ENCODE measurements at places on chromosomes 3 and 15. TPM values are rescaled to one million over a fixed set of nuclear protein-coding genes. Genes with fewer than 3 reads are reported as not detected.

RASGRP1 gene
- 1.1 TPM for total RNA-seq

ASB14 gene
- total RNA-seq = not detected

TMCO5A gene
- not detected for total RNA-seq

CAPN3 gene
- total RNA-seq = 1.2 TPM

ZNF197 gene
- total RNA-seq = 12.2 TPM

OXTR gene
- 629 TPM for total RNA-seq

SCG3 gene
- not detected for total RNA-seq

EPB42 gene
- total RNA-seq = not detected

TMEM40 gene
- total RNA-seq = 0.32 TPM

NUDT16 gene
- 18.9 TPM for total RNA-seq

MUC4 gene
- total RNA-seq = not detected

ARPIN gene
- total RNA-seq = 6.0 TPM

ONECUT1 gene
- total RNA-seq = not detected

PPM1L gene
- total RNA-seq = 1.5 TPM

SH3GL3 gene
- total RNA-seq = not detected

ECE2 gene
- total RNA-seq = not detected

RNF7 gene
- total RNA-seq = 146 TPM

SLC12A1 gene
- not detected for total RNA-seq

C3orf49 gene
- not detected for total RNA-seq

RARB gene
- total RNA-seq = 1.6 TPM

SOX14 gene
- not detected for total RNA-seq

GOLGA6B gene
- not detected for total RNA-seq

GP9 gene
- not detected for total RNA-seq

SH2D7 gene
- total RNA-seq = not detected

CAMKV gene
- not detected for total RNA-seq

SCAMP5 gene
- total RNA-seq = 6.7 TPM

TIMP4 gene
- total RNA-seq = 1.2 TPM

EFL1 gene
- 19.0 TPM for total RNA-seq

LACTB gene
- total RNA-seq = 44.2 TPM

Measured in HFFc6 (cell line).